ENCODE measurements at places on chromosomes 5 and 9.

- peak; percentile 80 for DNase-seq
Measured at GRCh38 chr5:141878711-141879425, 658 bp upstream of the PCDH1 start.

DNA sequence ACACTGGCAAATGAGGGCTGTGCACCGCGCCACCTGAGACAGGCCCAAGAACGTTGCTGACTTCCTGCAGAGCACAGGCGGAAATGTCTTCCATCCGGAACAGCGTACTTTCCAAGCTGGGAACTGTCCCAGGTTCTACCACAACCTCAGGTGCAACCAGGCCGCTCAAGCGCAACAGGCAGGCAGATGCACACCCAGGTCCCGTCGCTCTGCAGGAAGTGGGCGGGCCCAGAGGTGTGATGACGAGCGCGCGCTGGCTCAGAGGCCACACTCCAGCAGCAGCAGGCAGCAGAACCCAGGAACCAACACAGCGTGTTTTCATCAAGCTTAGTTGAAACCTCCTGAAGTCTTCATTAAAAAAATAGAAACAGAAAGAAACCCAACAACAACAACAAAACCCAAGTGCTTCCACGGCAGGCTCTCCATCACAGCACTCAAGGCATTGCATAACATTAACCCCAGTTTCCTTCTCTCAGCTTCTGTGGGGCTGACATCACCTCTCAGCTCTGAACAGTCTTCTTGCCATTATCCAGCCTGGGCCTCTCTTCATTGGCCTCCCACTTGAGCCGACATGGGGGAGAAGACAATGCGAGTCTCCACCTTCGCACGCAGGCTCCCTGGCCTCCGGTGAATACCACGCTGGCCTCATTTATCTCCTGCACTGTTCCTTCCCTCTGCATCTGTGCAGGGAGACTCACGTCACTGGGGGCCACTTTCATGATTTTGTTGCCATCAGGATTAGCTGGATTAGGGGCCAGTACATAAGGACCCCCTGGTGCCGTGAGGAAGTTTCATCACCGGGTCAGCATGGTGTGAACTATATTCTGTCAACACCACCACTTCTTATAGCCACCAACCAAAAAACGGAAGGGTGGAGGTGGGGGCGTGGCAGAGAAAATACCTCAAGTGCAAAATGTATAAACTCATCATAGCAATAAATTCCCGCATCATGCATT is 22.1 kb downstream of the PTCH1 start:
- peak; percentile 81 for DNase-seq

GRCh38 chr5:96017951-96018350 is 56.3 kb upstream of the ELL2 start:
- DNase-seq: no peak

GRCh38 chr5:159010661-159011442 is 88.9 kb downstream of the EBF1 start:
- no peak for DNase-seq

DNA sequence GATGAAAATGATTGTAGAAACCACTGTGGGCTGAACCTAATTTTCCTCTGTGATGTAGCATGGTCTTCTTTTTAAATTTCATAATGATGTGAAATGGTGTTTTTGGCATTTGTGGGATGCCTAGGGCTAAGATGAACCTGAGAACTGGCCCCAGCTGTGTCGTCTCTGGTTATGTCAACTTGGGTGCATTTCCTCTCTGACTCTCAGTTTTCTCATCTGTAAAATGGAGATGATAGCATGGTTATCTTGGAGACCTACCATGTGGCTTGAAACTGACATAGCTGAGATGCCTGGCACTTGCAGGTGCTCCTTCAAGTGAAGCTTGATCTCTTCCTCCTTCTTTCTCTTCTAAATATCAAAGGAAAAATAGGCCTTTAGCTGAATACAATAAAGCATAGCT is 77.8 kb downstream of the BOD1 start:
- DNase-seq: no peak

All from T-helper 2 cell treated with Interferon-gamma antibody and Interleukin-4, amounts not matched to agents 5 μg/mL and 100 μg/mL, for 36 hours (primary cell).